ENCODE measurements at places on chromosomes 3 and 15.

GRCh38 chr3:8987226-8987625 lies 24.0 kb upstream of the RAD18 start:
- DNase-seq, result no peak

DNA sequence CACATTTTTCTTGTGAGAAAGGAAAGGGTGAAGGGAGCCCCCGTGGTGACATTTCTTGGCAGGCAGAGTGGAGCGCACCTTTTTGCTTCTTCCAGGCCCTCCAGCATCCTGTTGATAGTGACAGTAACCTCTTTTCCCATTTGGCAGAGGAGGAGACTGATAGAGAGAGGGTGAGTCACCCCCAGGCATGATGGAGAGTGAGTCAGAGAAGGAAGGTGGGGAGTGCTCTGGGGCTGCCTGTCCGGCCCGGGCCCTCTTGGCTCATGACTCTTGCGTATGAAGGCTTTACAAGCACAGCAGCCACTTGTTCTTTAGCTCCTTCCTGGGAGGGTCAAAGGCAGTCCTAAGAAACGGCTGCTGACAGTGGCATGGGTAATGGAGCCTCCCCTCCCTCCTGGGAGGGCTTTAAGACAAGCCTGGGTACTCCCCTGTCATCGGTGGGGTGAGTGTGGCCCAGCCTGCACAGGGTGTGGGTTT lies 16.0 kb downstream of the ANKRD63 start:
- peak; percentile 93 for DNase-seq

GRCh38 chr3:174023421-174023820 lies 625.9 kb downstream of the NLGN1 start:
- no peak for DNase-seq

DNA sequence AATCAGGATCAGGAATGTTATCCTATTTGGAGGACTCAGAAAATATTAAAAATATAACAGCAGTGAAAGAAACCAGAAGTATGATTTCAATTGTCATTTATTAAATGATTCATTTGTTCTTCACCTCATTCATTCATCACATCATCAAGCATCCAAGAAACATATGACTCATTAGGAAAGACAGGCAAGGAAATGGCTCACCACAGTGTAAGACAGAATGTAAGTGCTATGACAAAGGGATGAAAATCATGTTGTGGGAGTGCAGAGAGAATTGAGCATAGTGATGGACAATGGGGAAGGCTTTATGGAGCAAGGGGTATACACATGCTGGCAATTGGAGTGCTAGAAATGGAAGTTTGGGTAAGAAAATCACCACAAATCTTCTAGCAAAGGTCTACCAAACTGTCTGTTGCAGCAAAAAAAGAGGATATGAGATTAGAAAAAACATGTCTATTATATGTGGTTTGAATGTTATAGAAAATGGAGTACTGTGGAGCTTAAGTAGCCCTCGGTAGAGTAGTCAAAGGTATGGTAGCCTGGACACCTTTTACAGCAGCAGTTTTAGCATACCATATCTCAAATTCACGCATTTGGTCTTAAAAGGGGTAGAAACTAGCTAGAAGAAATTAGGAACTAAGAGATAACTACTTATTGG lies 111.1 kb upstream of the GPR149 start:
- peak; percentile 39 for DNase-seq

DNA sequence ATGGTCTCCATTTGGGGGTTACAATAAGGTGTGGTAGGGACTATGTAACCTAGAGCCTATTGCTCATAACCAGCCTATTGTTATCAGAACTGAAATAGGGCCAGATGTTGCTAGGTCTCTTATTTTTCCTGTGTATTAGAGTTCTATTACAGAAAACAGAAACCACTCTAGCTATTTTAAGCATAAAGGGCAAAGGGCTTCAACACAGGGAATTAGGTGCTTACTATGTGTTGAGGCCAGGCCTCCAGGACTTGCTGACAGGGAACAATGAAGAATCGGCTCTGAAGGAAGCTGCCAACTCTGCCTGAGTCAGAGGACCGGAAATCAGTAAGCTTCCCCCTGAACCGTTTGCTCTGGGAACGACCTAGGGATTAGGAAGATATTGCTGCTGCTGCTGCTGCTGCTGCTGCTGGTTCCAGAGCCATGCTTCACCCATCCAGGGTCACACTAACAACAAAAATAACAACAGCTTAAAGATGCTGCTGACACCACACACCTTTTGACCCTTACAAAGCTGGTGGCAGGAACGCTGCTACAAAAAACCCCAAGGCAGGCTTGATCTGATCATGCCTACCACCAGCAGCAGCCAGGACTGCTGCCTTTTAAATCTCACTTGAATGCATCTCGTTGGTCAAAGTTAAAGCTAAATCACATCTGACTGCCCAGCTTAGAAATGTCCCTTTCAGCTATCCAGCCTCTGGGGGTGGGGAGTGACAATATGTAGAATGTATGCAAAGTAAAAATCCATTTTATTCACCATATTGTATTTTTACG lies 276.9 kb upstream of the IL12A start:
- peak; percentile 94 for DNase-seq

DNA sequence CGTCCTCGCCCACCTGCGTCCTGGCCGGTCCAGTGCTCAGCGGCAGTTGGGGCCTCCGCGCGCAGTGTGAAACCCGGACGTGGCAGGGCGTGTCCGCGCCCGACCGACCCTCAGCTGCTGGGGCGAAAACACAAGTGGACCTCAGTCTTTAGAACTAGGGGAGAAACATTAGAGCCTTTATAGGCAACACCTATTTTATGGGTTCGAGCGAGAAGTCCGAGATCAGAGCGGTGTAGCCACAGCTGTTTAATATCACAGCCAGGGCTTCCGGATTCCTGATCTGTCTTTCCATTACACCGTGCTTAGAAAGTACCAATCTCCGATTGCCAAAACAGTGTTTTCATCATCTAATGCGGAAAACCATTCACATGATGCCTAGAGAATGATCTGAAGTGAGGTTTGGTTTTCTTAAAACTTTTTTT lies 506 bp downstream of the RAD51 start:
- DNase-seq, result peak; percentile 63

- DNase-seq, result peak; percentile 51
Observed at GRCh38 chr15:77819851-77820728, 187.4 kb upstream of the LINGO1 start.

- no peak for DNase-seq
Observed at GRCh38 chr3:14836049-14836468, 17.3 kb downstream of the FGD5 start.

DNA sequence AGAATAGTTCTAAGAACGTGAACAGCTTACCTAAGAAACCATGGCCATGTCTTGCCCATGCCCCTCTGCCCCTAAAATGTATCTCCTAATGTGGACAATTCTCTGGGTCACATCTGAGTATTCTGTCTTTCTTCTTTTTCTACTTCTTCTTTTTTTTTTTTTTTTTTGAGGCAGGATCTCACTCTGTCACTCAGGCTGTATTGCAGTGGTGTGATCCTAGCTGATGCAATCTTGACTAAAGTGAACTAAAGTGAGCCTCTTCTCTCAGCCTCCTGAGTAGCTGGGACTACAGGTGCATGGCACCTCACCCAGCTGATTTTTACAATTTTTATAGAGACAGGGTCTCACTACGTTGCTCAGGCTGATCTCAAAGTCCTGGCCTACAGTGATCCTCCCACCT lies 204.8 kb upstream of the ZPLD1 start:
- DNase-seq, result no peak

- peak; percentile 90 for DNase-seq
Observed at GRCh38 chr15:70799667-70800450, 36.5 kb upstream of the UACA start.

GRCh38 chr3:197749315-197749600 lies 425 bp upstream of the FYTTD1 start:
- DNase-seq, result peak; percentile 81

- DNase-seq, result no peak
Observed at GRCh38 chr15:80404761-80405553, 775 bp downstream of the ARNT2 start.

- no peak for DNase-seq
Observed at GRCh38 chr3:195035345-195036202, 235.4 kb downstream of the XXYLT1 start.

DNA sequence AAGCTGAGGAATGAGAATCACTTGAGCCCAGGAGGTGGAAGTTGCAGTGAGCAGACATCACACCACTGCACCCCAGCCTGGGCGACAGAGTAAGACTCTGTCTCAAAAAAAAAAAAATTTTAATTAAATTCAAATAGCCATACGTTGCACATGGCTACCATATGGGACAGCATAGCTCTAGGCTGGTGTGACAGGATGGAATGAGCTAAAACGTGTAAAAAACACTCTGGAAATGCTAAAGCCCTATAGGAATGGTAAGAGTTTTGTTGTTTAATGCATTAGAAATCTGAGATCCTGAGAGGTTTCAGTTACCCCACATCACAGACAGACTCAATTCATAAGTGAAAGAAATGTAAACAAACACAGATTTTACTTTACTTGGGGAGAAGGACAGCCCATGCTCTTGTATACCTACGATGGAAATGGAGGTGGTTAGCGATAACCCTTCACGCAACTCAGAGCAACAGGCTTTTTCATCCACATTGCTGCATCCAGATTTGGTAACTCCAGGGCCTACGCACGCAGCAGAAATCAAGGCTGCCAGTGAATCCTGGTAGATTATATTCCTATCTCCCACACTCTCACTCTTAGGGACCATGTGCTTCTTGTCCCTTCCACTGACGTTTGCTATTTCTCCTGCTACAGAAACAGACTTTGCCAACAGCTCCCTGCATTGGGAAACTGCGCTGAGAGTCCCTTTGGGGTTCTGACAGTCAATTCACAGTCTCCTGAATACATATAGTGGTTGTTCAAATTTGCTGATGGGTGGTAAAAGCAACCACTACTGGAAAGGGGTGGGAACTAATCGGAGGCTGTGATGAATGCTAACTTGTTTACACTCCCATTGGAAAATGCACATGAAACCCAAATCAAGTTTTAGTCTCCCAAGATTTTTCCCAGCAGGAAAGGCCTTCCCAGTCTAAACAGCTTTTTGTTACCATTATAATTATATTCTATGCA lies 3.1 kb downstream of the SH3BP5 start:
- DNase-seq, result peak; percentile 16

DNA sequence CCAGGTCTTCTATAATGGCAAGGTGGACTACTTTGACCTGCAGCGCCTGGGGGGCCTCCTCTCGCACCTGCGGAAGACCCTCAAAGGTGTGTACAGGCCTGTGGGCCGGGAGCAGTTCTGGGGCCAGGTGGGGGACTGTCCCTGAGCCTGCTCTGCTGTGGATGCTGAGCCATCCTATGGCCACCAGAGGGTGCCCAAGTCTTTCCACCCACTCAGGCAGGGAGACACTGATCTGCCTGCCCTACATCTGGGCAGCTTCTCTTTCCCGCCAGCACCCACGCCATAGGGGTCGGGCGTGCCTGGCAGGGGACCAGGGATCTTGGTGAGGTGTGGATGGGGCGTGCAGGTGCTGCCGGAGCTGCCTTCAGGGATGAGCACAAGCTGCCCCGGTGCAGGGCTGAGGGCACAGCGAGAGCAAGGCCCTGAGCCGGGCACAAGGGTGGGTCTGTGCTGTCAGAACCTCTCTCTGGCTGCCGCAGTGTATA lies 14.1 kb downstream of the RNF123 start:
- DNase-seq, result peak; percentile 80

- peak; percentile 7 for DNase-seq
Observed at GRCh38 chr15:29276366-29276765, 6.7 kb upstream of the NSMCE3 start.

GRCh38 chr3:74599564-74599963 lies 14.9 kb downstream of the CNTN3 start:
- peak; percentile 81 for DNase-seq

All from GM23248 (cell line).